Dorsolateral prefrontal cortex (tissue), 122 donors: ENCODE measurements at places on chromosomes 5 and 9.

DNA sequence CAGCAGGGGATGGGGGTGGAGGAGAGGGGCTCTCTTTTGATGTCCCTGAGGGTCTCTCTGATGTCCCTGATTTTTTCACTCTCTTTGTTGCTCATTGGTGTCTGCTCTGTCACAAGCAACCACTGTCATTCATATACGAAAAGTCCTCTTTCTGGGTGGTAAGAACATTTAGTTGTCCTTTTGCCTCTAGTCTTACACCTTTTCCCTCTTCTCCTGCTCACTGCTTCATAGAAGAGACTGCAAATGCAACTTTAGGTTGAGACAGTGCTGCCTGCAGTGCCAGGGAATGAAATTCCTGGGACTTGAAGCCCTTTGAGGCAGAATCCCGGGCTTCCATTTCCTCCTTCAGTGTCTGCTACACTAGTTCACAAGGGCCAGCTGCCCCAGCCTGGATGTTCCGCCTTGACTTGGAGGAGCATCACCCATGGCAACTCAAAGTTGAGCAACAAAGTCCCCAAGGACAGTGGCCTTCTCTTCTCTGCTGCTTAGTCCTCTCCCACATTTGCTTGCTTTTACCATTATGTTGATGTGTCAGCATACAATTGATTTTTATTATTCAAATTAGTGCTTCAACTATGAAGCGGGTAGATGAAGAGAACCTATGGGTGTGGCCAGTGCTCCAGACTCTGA is 94.7 kb upstream of the RUSC2 start:
- DNase-seq = no peak

GRCh38 chr5:135182675-135183074 is 148.6 kb upstream of the PITX1 start:
- no peak for DNase-seq

DNA sequence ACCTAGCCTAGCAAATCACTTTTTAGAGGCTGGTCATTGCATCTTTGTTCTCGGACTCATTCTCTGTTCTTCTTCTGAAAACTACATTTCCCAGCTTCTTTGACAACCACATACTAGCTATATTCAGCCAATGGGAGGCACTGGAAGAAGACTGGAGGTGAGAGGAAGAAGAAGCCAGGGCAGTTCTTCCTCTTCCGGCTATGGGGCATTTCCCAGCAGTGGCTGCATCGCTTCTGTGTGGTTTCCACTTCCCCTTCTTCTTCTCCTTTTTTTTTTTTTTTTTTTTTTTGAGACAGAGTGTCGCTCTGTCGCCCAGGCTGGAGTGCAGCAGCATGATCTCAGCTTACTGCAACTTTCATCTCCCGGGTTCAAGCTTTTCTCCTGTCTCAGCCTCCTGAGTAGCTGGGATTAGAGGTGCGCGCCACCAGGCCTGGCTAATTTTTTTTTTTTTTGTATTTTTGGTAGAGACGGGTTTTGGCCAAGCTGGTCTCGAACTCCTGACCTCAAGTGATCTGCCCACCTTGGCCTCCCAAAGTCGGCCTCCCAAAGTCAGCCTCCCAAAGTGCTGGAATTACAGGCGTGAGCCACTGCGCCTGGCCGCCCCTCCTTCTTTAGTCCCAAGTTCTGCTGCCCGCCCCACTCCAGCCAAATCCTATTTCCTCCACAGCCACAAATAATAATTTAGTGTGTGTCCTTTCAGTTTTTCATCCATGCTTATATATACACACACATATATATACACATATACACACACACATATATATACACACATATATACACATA is 6.9 kb upstream of the UBAP1 start:
- DNase-seq = no peak

DNA sequence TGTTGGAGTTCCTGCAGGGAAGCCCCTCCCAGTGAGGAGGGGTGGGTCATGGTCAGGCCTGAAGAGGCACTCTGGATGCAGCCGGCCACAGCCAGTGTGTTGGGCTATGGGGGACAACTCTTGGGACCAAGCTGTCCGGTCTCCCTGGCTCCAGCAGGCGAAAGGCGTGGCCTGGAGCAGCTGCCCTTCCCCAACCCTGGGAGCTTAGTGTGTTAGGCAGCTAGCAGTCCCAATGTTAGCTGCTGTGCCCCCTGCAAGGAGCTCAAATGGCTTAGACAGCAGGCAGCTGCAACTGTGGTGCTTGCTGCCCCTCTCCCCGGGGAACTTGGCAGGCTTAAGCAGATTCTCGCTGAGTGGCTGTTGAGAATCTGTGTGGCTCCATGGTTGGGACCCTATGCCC is 67.5 kb upstream of the ACTBL2 start:
- no peak for DNase-seq

GRCh38 chr9:127488946-127489345 is 37.6 kb downstream of the LRSAM1 start:
- DNase-seq = no peak

DNA sequence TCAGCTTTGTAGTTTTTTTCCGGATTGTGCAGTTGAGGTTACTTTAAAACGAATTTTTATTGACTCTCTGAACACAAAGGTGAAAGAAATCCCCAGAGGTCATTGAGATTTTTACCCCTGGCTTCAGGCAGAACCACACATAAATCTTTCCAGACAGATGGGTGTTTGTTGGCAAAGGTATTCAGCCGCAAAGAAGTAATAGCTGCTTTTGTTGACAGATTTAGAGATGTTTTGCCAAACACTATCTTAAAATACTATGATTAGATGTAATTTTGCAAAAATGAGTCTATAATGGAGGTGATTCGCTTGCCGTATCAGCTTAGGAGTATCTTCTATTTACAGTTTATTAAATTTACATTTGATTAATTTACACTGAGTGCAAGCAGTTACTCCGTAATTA is 418.3 kb upstream of the CLINT1 start:
- DNase-seq = no peak
